ENCODE measurements at places on chromosomes 3 and 15.
A peak's percentile ranks its signal among the peaks of the same experiment; 100 is the strongest.

- no peak for DNase-seq
These were observed 287.6 kb downstream of the SOX2 start for GRCh38 chr3:181999314-181999713.

GRCh38 chr15:87365186-87365585 lies 891.4 kb downstream of the NTRK3 start:
- DNase-seq: peak; percentile 76

GRCh38 chr15:49134683-49135341 lies 20.6 kb downstream of the COPS2 start:
- peak; percentile 75 for DNase-seq

DNA sequence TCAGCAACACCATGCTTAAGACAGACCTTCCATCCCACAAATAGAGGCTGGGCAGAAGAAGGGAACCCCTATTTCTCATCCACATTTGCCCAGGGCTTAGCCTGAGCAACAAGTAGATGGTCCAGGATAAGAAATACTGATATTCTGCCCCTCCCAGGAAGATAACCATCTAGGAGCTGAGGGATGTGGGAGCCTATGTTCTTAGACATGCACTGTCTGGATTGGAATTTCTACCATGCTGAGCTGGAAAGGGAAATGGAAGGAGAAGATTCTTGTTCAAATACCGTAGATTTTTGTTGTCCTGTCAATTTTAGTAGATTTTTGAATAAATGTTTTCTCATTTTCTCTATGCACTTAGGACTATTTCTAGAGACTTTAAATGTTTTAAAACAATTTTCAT lies 450.7 kb upstream of the SEMA6D start:
- DNase-seq: no peak

DNA sequence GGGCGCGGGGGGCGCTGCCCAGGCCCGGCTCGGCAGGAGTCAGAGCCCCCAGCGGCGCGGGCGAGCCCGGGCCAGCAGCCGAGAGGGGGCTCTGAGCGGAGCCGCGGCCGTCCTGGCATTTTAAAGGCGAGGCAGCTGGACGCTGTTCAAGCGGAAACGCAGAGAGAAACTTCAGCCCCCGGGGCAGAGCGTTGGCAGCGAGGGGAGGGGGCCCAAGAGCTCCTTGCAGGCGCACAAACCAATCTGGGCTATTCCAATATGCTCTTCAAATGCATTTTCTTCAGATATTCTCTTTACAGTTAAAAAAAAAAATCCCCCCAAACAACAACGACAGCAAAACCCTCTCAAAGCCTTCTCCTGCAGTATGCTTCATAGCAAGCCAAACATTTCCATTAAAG lies at the start of gene CTXND1:
TSS of gene CTXND1 (minus strand) at position 93 of the 398 bp plus-strand sequence. CDS start 50,264 bp downstream, outside the sequence.
- no peak for DNase-seq

GRCh38 chr3:18885612-18886011 lies 262.7 kb upstream of the KCNH8 start:
- no peak for DNase-seq

DNA sequence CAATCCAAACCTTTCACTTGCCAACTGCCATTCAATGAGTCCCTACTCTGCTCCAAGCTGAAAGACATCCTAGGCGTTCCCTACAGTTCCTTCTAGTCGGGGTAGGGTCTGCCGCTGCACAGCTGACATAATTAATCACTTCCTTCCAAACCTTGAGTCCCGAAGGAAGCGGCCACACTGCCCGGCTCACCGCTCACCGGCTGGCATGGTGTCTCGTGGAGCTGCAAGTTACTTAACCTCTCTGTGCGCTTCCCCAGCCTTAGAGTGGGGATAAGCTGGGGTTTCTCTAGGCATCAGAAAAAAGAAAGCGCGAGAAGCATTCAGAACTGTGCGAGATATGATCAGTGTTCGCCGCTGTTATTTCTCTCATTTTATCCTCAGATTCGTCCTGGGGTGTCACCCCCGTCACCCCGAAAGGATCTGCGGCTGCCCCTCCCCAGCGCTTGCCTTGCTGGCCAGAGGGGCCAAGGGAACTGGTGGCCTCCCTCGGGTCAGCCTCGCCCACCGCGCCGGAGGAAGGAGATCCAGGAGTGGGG lies 748 bp downstream of the MRPS25 start:
- peak; percentile 32 for DNase-seq

- DNase-seq: peak; percentile 59
These were observed 62.8 kb downstream of the OTOL1 start for GRCh38 chr3:161559177-161559998.
